ENCODE measurements at places on chromosomes 5 and 9.

DNA sequence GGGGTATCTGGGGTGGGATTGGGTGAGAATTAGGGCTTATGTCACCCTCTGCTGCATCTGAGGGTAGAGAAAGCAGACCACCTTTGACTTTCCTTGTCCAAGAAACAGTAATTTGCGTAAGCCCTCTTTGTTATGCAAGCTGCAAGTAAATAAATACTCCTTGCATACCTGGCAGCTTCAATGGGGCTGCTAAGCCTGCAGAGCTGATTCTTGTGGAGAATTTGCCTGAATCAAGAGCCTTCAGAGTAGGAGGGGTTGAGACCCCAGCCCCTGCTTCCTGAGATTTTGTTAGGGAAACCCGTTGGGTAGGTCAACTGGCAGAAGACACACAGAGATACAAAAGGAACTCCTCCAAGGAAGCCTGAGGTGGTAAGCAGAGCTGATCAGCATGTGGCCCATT, 515.1 kb downstream of the DMAC1 start:
- DNase-seq = no peak

DNA sequence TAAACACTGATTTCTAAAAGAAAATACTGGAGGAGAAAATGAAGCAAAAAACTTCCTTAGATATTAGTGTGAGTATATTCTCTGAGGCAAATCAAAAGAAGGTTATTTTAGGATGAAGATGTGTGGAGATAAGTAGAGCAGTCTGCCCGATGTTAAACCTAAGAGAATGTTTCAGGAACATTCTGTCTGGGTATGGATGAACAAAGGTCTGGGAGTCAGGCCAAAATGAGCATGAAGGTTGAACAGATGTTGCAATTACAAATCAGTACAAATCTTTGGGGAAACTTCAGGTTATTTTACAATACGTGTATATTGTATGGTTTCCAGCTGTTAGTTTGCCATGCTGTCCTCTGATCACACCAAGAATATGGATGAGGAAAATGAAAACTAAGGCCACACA, 14.4 kb upstream of the CEP78 start:
- DNase-seq = no peak

GRCh38 chr9:128005923-128006322, 25.1 kb upstream of the EEIG1 start:
- DNase-seq = no peak

DNA sequence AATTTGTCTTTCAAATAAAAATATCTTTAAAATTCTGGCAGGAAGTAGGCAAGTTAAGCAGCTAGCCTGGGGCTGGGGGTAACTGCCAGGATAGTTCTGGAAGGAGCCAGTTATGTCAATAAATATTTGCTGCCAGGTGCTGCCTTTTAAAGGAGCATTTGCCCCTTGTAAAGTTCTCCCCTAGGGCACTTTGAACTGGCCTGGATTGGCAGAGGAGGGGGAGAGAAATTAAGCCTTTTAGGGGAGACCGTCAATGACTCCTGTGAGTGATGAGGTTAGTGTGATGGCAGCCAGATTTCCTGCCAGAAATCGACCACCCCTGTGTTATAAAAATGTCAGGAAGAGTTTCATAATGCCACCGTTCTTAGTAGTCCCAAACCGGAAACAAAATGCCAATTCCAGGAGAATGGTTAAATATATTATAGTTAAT, 89.8 kb upstream of the ELL2 start:
- no peak for DNase-seq

GRCh38 chr9:112180387-112180881, 5.3 kb upstream of the SUSD1 start:
- no peak for DNase-seq

DNA sequence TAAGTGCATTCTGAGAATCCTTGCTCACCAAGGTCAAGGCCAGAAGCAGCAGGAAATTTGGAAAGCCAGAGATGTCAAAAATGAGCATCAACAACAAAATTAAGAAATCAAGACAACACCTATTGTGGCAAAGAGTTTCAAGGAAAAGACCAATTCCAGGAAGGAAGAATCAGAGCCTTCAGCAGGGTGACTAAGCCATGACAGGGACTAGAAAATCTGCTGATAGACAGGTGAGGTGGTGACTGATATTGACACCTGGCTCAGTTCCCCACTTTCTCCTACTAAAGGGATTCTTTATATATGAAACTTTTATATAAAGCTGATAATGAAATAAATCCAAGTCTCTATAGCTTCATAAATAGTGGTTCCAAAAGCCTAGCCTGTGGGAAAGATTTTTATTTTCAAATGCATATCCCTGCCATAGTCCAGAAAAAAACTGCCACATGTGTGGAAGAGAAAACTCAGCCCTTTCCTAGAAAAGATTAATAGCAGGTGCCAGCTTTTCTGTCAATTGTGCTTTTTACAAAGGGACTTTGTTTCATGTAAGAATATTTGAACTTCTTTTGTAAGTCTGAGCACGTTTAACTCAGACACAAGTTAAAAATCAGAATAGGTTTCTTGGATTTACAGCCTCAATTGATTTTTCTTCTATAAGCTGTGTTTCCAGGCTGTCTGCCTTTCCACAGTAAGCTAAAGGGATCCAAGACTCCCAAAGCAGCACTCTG, 81.1 kb upstream of the GRAMD2B start:
- DNase-seq = no peak

Measured in vagina (tissue), 2 donors.